ENCODE measurements at places on chromosomes 5 and 9.

- no peak for DNase-seq
Measured at GRCh38 chr5:17113174-17113958, 104.1 kb upstream of the BASP1 start.

DNA sequence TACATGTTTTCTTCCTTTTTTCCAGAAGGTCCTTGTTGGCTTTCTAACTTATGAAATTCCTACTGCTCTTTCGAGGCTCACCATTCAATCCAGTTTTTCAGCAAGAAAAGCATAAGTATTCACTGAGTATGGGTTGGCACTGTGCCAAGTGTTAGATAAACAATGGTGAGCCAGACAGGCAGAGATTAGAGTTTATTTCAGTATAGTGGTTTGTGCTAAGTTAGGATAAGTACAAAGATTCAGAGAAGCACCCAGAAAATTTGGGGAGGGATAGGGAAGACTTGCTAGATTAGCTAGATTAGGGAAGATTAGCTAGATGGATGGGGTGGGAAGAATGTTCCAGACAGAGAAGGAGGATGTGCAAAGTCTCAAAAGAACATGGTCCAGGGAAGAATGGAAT is 122.9 kb downstream of the OXCT1 start:
- no peak for DNase-seq

DNA sequence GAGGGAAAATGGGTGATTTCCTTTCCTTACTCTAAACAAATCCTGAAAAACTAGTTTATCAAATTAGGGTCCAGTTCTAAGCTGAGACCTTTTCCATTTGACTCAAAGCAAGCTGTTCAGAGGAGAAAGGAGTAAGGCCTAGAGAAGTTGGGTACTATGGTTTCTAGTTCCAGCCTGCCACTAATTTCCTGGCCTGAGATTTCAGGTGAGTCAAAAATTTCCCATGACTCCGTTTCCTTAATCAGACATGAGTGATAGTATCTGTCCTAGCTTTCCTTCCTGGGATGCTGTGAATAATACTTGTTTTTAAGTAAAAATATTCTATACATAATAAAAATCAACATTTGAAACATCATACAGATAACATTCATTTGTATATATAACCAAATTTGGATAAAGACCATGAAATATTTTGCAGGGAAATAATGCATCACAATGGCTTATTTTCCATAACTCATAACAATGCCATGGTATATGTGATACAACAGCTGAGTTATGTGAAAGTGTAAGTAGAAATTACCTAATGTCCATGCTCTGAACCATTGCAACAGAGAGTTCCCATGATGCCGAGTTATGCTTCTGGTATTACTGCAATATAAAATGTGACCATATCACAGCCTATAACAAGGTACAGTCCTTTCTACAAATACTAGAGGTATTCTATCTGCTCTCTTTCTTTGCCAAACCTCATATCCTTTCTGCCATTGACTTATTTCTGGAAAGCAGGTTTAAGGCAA is 142.7 kb downstream of the MLLT3 start:
- no peak for DNase-seq

DNA sequence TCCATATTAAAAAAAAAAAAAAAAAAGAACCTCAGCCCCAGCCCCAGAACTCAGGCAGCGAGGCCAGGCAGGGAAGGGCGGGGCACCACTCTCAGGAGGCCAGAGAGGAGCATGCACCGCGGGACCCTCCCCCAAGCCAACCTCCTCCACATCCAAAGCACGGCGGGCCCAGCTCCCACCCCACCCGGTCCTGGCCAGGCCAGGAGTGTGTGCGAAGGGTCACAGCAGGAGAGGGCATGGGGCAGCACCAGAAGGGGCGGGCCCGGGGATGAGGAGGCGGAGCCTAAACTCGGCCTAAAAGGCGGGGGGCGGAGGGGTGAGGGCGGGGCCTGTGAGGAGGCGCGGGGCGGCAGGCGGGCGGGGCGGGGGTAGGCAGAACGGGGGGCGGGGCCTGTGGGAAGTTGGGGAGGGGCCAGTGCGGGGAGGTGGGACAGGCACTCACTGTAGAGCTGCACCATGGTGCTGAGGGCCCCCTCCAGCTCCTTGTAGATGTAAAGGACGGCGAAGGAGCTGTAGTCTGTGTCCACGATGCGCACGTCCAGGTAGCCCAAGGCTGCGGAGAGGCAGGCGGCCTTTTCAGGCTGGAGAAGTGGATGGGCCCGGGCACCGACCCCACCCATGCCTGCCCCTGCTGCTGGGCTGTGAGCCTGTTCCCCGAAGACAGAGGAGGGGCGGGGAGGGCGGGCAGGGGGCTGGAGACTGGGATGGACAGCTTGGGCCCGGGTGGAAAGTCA is 1.2 kb downstream of the LCN15 start:
- peak; percentile 27 for DNase-seq

- no peak for DNase-seq
Measured at GRCh38 chr9:38431116-38431515, 6.9 kb upstream of the IGFBPL1 start.
